ENCODE measurements at places on chromosomes 7 and 10.

GRCh38 chr10:14302035-14302434 lies 28.7 kb downstream of the FRMD4A start:
- DNase-seq, result peak; percentile 13

DNA sequence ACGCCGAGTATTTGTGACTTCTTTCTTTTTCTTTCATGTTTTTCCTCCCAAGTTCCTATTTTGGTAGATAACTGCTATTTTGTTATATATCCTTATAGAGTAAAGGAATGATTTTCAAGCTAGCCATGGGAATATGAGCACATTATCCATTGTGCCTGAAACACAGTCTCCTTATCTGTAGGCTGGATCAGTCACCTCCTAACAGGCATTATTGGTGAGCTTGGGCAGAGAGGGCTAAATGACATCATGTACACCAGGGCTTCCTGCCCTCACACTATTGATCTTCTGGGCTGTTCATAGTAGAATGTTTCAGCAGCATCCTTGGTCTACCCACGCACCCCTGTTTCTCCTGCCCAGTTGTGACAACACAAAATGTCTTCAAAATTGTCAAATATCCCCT lies 88.1 kb upstream of the CTBP2 start:
- DNase-seq, result no peak

DNA sequence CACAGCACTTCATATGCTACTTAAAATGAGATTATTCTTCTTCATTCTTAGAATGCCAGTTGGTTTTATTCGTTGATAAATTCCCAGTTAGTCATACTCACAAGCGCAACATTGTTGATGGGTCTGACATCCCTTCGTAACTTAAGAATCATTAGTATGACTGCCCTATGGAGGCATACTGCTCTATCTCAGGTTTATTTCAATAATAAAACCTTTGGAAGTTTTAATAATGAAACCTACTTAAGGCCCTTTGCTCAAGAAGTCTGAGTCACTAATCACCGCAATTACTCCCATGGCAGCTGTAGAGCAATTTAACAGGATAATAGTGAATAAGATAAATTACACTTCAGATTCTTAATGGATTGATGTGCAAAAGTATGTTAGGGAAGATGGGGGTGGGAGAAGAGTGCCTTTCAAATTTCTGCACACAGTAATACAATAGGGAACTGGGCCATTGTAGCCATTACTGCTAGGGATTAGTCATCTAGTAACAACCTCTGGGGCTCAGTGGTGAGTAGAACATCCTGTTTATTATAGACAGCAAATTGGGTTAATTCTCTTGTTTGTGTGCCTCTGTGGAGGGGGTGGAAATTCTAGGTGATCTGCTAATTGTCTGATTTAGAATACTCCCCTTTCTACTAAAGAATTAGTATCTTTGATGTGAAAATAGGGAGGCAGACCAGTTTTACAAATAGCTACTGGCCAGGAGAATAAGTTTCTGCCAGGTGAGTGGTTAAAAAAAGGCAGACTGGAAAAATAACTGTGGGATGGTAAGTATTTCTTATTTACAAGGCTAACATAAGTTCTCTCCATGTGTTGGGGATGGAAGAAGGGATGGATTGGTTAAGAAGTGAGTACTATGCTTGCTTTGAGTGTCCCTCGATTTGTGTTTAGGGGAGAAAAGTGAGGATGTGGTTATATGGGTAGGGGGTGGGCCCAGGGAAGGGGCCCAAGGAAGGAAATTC lies 74.5 kb upstream of the VKORC1L1 start:
- peak; percentile 18 for DNase-seq

DNA sequence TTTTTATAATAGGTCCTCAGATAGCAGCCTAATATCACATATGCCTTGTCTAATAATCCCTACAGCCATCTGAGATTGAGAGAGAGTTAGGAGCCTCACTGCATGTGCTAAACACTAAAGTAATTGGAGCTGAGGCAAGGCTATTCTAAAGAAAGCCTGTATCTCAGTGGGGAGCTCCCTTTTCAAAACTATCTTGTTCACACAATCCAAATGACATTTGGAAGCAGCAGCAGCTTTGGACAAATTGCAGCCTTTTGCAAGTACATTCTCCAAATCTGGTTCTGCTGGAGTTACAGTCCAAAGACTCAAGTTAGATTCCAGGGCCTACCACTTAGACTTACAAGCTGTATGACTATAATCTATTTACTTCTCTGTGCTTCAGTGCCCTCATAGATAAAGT lies 104.5 kb downstream of the MACC1 start:
- no peak for DNase-seq

DNA sequence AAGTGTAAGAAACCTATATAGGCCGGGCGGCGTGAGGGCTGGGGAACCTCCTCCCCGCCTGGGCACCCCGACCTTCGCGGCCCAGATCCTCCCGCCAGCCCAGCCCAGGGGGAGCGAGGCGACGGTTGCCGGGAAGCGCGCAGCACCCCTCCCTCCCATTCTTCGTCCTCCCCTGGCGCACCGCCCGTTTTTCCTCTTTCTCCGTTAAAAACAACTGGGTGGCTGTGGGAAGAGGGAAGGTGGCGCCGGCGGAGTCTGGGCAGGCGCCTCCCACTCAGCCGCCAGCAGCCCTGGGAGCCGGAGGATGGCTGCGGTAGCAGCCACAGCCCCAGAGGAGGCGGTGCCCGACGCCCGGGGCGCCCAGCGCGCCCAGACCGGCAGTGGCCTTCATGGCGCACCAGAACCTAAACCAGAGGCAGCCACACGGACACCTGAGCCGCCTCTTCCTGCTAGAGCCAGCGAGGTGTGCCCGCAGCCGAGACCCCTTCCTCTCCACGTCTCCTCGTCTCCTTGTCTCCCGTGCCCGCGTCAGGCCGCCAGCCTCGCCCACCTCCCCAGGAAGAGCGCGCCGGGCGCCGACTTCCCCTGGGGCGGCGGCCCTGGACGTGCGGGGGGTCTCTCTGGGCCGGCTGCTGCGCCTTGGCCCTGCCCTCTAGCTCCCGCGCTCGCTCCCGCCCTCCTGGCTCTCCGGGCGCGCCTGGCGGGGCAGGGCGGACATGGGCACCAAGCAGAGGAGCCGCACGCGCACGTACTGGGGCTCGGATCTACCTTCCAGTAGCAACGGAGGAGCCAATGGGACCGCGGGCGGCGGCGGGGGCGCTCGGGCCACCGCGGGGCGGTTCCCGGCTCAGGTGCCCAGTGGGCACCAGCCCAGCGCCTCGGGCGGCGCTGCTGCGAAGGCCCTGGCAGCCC lies 32.8 kb upstream of the SFTPD start:
- DNase-seq, result no peak

DNA sequence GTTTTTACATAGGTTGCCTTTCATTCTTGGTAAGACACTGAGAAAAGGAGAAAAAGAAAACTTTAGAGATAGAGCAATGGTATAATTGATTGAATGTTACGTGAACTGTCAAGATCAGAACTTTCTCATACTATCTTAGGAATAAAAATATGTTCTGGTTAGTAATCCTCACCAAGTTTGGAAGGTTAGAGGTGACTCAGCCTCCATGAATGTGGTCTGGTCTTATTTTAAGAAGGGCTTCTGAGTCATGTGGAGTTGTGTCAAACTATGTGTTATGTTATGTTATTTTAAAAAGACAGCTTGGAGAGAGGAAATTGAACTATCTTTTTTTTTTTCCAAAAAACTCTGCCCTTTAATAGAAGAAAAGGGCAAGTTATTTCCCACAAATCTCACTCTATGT lies 458.6 kb upstream of the KLF6 start:
- DNase-seq, result peak; percentile 99

GRCh38 chr10:86970162-86970981 lies 2.1 kb downstream of the ADIRF start:
- no peak for DNase-seq

- no peak for DNase-seq
These were observed 244.0 kb downstream of the SKAP2 start for GRCh38 chr7:26620352-26620751.

DNA sequence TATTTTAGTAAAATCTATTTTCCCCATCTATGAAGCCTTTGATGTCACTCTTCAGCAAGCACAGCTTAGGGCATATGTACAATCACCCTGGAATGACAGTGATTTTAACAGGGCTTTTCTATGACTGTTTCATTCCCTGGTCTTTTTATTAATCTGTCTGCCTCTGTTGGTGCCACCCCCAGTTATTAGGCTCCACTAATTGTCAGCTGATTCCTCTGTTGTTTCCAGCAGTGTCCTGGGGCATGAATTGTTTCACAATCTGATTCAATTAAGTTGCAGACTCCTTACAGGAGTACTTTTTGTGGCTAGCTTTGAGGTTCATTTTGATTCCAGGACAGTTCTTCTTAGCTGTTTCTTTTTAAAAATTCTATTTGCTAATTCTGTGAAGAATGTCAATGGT lies 38.6 kb downstream of the MYO3A start:
- no peak for DNase-seq
